ENCODE measurements at places on chromosomes 16 and 17. TPM values are rescaled to one million over a fixed set of nuclear protein-coding genes. Genes with fewer than 3 reads are reported as not detected.

The ETV4 gene
- 50.5 TPM for total RNA-seq

The HCRT gene
- total RNA-seq = 0.25 TPM

The TMC7 gene
- total RNA-seq = 7.2 TPM

The PLA2G10 gene
- total RNA-seq = 0.27 TPM

The SMIM22 gene
- not detected for total RNA-seq

The RGS9 gene
- total RNA-seq = 6.0 TPM

The SLC6A2 gene
- 0.08 TPM for total RNA-seq

The KRTAP9-2 gene
- total RNA-seq = not detected

The TBC1D3I gene
- 0.27 TPM for total RNA-seq

The NOB1 gene
- total RNA-seq = 113 TPM

The KRTAP1-5 gene
- not detected for total RNA-seq

The WSCD1 gene
- 3.4 TPM for total RNA-seq

The SOX15 gene
- 0.39 TPM for total RNA-seq

The YPEL3 gene
- total RNA-seq = 10.9 TPM

The PIK3R6 gene
- total RNA-seq = not detected

The TMC5 gene
- total RNA-seq = 6.0 TPM

The CLEC19A gene
- 0.18 TPM for total RNA-seq

The MIS12 gene
- total RNA-seq = 18.0 TPM

The SLC38A8 gene
- not detected for total RNA-seq

The TEX19 gene
- 0.60 TPM for total RNA-seq

The ODF4 gene
- not detected for total RNA-seq

The HOXB4 gene
- total RNA-seq = 0.20 TPM

The DPEP3 gene
- total RNA-seq = not detected

The ALOX12B gene
- 1.7 TPM for total RNA-seq

The HOXB1 gene
- total RNA-seq = not detected

The CD300E gene
- total RNA-seq = not detected

The SALL1 gene
- 0.11 TPM for total RNA-seq

The RBL2 gene
- 15.6 TPM for total RNA-seq

The GHDC gene
- 21.1 TPM for total RNA-seq

The TEKT1 gene
- not detected for total RNA-seq

The FBXL20 gene
- total RNA-seq = 9.0 TPM

The TTYH2 gene
- 1.5 TPM for total RNA-seq

The ADAM11 gene
- 2.3 TPM for total RNA-seq

The CBLN1 gene
- total RNA-seq = 0.40 TPM

The ELP5 gene
- total RNA-seq = 128 TPM

The PLEKHG4 gene
- 12.3 TPM for total RNA-seq

The KRTAP4-5 gene
- total RNA-seq = not detected

The TELO2 gene
- 23.9 TPM for total RNA-seq

The CCL7 gene
- 0.12 TPM for total RNA-seq

The MYH13 gene
- not detected for total RNA-seq

The ZFP90 gene
- 8.2 TPM for total RNA-seq

The IRX3 gene
- total RNA-seq = 5.5 TPM

The ACSM2A gene
- not detected for total RNA-seq

The WNT9B gene
- not detected for total RNA-seq

The CYTH1 gene
- 49.3 TPM for total RNA-seq

The TP53TG3F gene
- total RNA-seq = not detected

The CYLD gene
- total RNA-seq = 13.0 TPM

The ITGB3 gene
- total RNA-seq = 4.6 TPM

The NPIPA2 gene
- total RNA-seq = 1.9 TPM

The SGCA gene
- total RNA-seq = 2.5 TPM

The MYCBPAP gene
- total RNA-seq = 0.53 TPM

The UBFD1 gene
- 44.5 TPM for total RNA-seq

The HSD11B2 gene
- 2.0 TPM for total RNA-seq

The WNK4 gene
- total RNA-seq = 1.3 TPM

The CRYM gene
- 1.9 TPM for total RNA-seq

The COX11 gene
- 87.1 TPM for total RNA-seq

The TMEM92 gene
- total RNA-seq = 25.8 TPM

The POLR3E gene
- 35.3 TPM for total RNA-seq

The ARL4D gene
- total RNA-seq = 19.0 TPM

Data from A549 treated with CORT108297 at 1 μM for 4 hours (cell line).